ENCODE measurements at places on chromosomes 1 and 21.

- DNase-seq: no peak
These were observed 838.6 kb downstream of the LTN1 start for GRCh38 chr21:28154121-28154520.

DNA sequence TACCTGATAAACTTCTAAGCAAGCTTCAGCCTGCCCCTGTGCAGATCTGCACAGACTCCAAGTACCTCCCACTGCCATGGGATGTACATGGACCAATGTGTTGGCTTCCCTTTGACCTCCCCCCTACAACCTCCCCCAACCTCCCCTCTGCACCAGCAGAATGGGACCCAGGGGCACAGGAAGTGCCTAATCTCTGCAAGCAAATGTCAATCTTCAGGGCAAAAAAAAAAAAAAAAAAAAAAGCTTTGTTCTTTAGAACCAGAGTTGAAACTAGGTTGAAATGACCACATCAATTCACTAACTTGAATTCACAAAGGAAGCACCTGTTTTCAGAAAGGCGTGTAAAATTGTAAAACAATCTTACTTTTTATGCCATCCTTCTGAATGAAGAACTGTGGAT is 53.9 kb upstream of the TIAM1 start:
- no peak for DNase-seq

DNA sequence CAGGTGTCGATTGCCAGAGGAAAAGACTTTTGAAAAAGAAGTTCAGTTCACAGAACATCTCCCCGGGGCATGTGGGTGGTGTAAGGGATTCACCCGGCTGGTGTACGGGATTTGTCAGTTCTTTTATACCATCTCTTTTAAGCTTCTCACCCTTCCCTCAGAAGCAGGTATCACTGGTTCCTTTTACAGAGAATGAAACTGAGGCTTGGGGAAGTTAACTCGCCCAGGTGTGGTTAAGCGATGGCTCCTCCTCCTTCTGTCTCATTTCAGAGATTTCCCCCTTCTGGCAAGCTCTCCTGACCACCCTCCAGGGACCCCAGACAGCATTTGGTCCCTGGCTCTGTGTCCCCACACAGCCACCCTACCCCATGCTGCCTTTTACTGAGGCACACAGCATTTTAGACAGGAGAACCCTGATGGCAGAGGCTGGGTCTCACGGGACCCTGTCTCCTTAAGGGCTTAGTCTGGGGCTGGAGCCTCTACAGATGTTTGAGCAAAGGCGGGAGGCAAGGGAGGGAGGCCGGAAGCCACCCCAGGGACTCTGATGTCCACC is 2.8 kb upstream of the ECE1 start:
- no peak for DNase-seq

- DNase-seq: no peak
These were observed 13.5 kb downstream of the NLRP3 start for GRCh38 chr1:247429496-247429895.

DNA sequence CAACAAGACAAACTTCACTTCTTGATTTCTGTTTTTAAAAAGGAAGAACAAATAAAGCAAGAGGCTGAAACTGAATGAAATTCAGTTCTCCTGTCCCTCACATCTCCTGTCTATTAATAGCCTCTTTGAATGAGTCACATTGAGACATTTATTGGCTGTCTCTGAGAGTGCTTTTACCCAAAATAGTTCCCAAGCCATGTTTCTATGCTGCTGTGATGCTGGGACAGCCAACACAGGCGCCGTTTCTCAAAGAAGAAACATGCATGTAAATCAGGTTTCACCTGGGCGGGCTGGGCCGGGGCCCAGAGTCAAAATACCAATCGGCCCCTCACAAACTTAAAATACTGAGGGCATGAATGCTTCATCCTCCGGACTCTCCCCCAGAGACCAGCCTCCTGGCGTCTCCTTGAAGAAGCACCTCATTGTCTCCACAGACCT is 105.2 kb downstream of the EDEM3 start:
- no peak for DNase-seq

GRCh38 chr1:24890887-24891286 is 39.2 kb downstream of the RUNX3 start:
- DNase-seq: no peak

DNA sequence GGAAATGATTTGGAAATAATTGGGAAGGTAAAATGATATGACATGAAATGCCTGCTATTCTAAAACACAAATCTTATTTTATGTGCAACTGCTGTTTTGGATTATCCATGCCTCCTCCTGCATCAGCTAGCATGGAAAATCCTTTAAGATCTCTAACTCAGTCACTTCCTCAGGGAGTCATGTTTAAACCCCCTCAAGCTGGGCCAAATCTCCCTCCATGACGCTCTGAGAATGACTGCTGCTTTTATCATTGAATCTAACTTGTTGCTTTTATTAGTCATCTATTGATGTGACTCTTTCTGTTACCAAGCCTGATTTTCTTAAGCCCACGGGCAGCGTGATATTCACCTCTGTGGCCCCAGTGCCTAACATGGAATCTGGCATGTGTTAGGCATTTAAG is 324.8 kb downstream of the DISC1 start:
- no peak for DNase-seq

DNA sequence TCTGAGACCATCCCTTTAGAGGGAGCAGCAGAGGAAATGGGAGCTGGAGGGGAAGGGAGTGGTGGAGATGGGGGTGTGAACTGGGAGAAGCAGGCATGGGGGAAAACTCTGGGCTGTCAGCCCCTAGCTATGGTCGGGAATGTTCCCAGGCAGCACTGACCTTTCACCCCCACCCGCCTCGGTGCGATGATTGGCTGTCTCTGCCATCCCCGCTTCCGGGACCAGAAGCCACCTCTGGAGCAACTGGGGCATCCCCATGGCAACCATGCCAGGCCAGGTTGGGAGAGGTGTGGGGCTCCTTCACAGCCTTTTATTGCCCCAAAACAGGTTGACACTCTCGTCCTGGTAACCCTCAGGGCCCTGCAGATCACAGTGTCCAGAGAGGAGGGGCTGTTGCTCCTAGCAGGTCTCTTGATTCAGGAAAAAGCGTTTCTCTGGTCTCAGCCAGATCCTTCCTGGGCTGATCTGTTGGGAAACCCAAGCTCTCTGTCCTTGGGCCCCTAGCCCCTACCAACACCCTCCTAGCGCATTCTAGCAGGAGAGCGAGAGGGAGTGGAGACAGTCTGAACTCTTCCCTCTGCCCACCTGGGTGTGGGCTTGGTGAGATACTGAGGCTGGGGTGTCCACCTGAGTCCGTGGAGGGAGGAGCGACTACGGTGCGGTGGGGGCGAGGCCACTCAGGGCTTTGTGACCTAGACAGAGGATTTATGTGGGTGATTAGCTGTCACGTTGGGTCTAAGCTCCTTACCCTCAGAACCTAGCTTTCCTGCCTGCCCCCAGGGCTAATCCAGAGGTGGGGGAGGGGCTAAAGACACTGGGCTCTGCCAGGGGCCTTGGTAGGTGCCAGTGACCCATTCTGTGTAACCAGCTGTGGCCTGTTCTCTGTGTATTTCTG is 12.2 kb upstream of the SLC6A9 start:
- no peak for DNase-seq
